Activated CD4-positive, alpha-beta T cell treated with anti-CD3 and anti-CD28 coated beads, Interleukin-2, amount 50 U/mL, for 48 hours (primary cell): ENCODE measurements at places on chromosomes 16 and 17.

GRCh38 chr17:8222380-8222629 lies 11.9 kb upstream of the AURKB start:
- DNase-seq = no peak

- DNase-seq = no peak
Observed at GRCh38 chr16:48492133-48492532, 106.9 kb upstream of the SIAH1 start.

DNA sequence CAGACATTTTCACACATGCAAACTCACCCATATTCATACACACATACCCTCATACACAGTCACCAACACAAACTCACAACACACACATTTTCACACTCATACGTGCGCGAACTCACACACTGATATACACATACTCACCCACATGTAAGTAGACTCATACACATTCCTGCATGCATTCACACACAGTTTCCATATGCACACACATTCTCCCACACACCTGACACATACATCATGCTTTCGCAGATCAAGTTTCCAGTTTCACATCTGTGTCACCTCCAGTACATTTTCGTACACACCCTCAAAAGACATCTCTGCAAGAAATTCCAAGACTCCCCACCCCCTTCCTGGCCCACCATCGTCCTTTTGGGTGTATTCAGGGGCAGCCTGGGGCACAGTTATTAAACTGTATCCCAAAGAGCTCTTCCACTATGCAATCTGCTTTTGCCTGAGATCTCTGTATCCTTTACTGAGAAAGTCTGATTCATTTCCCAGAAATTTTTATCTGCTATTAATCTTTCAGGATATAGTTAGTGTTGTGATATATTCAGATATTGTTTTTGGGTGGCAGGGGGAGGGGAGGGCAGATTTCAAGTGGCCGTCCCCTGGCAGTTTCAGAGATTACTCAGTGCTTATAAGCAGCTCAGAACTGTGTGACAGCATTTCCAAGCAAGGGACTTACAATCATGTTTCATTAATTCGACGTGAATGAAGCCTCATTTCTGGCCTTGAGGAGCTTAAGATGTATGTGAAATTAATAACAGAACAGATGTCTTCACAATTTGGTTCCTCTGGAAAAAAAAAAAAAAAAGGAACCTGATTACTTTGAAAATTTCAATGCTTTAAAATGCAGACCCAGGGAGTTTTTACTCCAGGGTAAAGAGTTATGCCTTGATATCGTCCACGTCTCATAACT lies 35.3 kb upstream of the MMP2 start:
- DNase-seq = no peak

DNA sequence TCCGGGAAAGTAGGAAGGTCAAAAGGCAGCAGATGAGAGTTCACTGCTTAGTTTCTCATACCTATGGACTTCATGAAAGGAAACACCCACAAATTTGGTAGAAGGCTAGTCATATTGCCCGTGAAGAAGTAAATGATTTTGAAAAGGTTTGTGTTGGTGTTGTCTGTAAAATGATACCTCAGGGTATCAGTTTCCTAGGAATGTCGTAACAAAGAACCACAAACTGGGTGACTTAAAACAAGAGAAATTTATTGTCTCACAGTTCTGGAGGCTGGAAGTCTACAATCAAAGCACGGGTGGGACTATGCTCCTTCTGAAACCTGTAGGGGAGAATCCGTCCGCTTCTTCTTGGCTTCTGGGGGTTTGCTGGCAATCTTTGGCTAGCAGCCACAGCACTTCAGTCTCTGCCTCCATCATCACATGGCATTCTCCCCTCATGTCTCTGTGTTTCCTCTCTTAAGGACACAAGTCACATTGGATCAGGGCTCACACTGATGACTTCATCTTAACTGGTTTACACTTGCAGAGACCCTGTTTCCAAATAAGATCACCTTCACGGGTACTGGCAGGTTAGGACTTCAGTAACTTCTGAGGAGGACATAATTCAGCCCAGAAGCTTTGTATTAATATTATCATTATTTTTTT lies 2.0 kb upstream of the NAE1 start:
- no peak for DNase-seq

GRCh38 chr16:68339214-68339613 lies 28.4 kb downstream of the PRMT7 start:
- no peak for DNase-seq

DNA sequence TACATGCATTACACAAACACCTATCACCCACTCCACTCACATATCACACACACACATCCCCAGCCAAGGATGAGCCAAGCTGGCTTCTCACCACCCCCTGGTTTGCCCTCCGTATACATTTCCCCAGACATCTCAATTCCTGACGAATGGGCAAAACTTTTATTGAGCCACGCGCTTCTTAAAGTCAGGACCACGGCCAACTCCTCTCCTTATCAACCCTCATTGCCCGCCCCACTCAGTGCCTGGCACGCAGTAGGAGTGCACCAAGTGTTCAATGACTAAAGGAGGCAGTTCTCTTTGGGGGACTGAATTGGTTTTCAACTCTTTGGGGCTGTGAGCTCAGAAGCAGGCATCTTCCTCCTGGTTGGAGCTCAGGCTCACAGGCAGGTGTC lies 22.5 kb upstream of the C16orf78 start:
- DNase-seq = no peak

DNA sequence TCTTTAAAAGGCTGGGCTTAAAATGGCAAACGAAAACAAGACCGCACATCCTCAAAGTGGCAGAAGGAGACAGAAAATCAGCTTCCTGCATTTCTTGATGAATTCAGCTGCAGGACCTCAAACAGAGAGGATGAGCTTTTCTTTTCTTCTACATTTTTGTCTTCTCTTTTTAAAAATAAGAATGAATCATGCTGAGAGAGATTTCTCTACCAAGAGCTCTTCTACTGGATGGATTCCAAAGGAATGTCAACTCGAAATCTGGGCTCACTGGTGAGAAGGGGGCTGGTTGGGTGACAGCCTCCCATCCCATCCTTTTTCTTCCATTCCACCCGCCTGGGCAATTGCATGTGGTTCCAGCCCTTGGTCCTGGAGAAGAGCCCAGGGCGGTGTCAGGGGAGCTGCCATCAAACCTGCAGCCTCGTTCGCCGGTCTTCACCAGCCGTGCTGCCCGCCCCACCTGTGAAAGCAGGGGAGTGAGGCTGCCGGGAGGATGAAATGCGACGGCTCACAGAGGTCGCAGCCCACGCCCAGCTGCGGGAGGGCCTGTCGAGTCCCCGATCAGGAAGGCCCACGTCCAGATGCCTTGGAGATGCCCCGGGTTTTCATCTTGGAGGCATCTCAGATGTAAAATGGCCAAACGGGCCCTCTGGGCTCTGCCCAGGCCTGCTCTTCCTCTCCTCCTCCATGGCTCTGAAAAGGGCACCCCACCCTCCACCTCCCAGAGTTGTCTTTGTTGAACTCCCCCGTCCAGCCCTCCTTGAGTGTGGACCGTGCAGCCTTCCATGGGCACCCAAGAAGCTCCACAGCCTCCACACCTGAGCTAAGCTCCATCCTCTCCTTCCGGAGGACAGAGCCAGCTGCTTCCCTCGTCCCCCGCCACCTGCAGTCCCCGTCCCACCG lies 121.9 kb downstream of the FOXL1 start:
- DNase-seq = no peak

GRCh38 chr17:77320485-77321256 lies 179.9 kb downstream of the SEC14L1 start:
- DNase-seq = no peak

- DNase-seq = no peak
Observed at GRCh38 chr17:30000755-30001257, 59.4 kb downstream of the EFCAB5 start.

DNA sequence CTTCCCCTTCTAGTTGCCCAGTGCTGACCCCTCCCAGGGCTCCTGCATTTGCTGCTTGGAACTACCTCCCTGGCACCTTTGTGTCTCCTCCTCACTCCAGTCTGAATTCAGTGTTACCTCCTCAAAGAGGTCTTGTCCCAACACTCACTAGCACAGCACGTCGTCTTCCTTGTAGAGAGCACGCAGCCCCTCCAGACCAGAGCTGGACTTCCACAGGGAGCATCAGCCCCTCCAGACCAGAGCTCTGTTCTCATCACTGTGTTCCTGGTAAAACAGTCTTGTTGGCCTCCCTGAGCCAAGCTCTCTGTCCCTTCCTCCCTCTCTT lies 27.8 kb upstream of the MGAT5B start:
- DNase-seq = no peak

DNA sequence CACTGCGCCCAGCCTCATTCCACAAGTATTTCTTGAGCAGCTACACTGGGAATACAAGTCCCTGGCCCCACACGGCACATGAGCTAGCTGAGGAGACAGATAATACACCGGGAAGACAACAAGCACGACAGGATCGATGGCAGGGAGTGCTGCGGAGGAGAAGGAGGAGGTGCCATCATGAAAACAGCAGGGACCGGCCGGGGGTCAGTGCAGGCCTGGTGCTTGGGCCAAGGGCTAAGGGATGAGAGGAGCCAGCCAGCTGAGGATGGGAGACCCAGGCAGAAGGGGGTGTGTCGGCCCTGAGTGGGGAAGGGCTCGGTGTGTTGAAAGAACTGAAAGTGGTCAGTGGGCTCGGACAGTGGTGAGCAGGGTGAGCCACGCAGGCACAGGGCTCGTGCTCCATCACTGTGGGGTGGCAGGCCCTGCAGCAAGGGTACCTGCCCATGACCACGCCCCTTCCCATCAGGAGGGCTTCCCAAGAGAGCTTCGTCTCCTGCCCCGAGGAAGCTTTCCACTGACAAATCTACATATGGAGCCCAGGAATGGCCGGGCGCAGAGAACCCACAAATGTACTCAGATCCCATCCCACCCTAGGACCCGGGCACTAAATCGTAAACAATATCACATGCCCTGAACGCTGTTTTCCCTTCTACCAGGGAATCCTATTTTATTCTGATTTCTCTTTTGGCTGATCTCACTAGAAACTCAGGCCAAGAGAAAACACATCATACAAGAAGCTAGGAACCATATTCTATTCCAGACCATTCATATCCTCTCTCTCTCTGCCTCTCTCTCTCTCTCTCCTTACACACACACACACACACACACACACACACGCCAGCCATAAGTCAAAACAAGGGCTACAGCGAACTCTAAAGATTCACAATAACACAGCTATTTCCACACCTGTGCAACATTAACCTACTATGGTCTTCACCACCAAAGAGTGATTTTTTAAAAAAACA lies 50.7 kb upstream of the TNRC6C start:
- no peak for DNase-seq

- DNase-seq = peak; percentile 46
Observed at GRCh38 chr16:10256784-10257641, 74.8 kb upstream of the GRIN2A start.

GRCh38 chr17:1735834-1736347 lies 6.8 kb upstream of the SERPINF2 start:
- DNase-seq = no peak

DNA sequence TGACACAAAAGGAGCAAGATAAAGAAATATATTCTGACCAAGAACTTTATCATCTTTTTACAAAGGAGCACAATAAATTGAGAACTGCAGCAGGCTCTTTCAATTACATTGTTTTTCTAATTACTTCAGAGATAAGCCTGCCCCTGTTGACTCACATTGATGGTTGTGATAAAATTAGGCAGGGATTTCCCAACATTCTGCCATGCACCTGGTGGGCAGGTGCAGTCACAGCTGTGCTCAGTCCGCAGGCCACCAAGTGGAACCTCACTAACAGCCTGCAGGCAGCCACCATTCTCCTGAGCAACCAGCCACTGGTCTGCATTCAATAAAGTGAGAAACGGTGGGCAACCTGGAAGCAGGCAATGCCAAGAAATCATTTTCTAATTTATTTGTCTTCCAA lies 5.1 kb downstream of the FANCA start:
- no peak for DNase-seq

DNA sequence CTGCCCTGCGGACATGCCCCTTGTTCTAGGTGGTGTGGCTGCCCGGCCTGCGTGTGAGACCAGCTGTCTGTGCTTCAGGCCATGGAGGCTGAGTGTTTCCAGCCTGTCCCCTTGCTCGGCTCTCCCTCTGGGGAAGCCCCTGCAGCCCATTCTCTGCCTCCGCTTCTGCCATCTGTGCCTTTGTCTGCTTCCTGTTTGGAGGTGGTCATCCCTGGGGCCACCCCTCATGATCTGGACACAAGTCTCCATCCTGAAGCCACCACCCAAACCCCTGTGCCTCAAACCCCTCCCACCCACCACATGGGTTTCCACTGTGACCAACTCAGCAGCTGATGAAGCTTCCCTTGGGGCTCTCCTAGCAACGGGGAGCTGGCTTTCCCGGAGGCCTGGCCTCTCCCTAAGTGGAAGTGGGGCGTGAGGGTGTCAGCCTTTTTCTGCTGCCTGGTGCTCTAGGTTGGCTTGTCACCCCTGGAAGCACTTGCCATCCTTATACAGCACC lies 184.9 kb downstream of the SEC14L1 start:
- no peak for DNase-seq

GRCh38 chr16:87172632-87173031 lies 144.6 kb downstream of the C16orf95 start:
- DNase-seq = no peak
